ENCODE measurements at places on chromosomes 1 and 21.
A peak's percentile ranks its signal among the peaks of the same experiment; 100 is the strongest.

GRCh38 chr1:193260056-193260745 lies 73.8 kb upstream of the B3GALT2 start:
- no peak for DNase-seq

DNA sequence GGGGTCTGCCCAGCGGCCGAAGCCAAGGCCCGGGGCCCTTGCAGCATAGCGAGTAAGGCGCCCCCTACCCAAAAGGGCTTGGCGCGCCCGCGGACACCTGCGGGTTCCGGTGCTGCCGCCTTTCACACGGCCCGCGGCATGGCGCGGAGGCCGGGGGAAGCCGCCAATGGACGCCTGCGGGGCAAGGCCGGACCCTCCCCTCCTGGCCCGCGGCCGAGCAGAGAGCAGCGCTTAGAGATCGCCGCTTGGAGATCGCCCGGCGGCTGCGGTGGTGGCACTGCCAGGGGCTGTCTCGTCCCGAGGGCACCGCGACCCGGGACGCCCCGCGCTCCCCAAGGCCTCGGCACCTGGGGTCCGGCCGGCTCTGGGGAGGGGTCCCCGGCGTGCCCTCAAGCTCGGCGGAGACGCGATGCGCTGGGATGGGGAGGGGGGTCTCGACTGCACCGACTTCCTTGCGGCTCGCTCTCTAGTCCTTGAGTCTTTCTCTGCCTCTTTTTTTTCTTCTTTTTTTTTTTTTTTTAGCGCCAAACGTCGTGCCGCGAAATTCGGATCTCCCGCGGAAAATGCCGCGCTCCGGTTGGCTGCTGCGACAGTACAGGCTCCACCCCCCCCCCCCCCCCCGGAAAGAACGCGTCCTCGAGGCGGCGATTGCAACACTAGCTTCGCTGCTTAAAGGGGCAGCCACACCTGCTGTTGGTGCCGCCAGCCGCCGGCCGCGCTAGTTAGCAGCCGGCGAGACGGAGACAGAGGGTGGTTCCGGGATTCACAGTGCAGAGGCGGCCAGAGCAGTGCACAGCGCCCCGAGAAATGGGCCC lies at the start of gene E2F2:
E2F2 (minus strand) TSS at position 487 of the 815 bp plus-strand sequence; CDS start at position 47, 440 bp downstream.
- DNase-seq = peak; percentile 90

DNA sequence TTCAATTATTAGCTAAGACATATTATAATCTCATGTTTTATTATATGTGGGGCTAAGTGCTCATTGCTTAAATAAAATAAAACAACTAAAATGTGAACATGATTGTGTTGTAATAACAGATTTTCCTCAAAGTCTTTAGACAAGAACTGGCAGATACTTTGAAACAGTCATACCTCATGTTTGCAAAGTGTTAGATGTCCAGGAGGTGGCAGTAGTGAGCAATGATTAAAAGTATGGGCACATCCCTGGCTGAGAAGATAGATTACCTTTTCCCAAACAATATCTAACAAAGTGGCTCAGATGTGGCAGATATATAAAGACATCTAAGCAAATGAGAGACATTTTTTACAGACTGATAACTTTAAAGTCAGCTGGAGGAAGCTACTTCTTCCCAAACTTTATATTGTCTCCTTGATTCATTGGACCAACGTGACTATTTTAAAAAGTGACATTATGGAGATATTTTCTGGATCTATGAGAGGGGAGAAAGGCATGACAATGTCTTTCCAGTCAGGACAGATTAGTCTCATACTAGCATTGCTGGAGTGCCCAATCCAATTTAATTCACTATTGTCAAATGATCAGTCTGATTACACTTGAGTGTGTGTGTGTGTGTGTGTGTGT lies 269.8 kb downstream of the S1PR1 start:
- DNase-seq = peak; percentile 57

DNA sequence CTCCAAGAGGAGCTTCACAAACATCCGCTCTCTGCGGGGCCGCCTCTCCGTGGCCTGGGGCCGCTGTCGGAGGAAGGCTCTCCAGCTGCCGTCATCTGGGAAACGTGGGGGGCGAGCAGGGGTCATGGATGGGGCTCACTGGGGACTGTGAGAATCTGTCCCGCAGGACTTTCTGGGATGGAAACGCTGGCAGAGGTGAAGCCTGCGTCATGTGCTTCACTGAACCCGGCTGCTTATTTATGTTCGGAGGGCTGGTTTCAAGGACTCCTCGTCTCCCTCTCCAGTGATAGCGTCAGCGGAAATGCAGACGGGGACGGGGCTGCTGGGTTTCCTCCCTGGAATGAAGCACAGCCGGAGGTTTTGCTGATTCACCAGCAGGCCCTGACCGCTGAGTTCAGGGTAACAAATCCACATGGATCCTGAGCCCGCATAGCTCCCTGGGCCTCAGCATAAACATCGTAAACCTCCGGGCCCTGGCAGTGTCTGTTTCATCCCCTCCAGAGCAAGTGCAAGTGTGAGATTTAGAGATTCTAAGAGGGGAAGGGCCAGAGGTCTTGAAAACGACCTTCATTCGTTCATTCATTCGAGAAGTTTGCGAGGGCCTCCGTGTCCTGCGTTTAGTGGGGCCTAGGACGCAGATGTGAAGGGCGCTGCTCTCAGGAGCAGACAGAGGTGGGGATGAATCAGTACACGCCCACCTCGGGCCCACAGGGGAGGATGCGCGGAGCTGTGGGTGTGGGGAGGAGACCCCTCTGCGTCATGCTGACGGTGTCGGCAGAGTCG lies 7.0 kb upstream of the POFUT2 start:
- peak; percentile 82 for DNase-seq

DNA sequence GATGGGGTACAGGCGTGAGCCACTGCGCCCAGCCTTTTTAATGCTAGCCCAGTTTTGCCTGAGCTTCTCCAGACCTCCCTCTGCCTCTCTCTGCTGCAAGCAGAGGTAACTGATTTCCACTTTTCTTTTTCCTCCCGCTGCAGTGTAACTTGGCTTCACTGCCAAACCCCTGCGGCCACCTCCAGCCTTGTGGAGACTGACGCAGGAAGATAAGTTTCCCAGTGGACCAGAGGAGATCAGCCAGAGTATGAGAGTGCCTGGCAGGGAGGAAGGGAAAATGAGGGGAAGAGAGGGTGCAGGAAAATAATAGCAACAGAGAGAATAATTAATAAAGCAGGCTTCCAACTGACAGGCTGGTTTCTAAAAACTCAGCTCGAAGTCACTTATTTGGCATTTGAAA lies 143.7 kb downstream of the PCNX2 start:
- DNase-seq = no peak

DNA sequence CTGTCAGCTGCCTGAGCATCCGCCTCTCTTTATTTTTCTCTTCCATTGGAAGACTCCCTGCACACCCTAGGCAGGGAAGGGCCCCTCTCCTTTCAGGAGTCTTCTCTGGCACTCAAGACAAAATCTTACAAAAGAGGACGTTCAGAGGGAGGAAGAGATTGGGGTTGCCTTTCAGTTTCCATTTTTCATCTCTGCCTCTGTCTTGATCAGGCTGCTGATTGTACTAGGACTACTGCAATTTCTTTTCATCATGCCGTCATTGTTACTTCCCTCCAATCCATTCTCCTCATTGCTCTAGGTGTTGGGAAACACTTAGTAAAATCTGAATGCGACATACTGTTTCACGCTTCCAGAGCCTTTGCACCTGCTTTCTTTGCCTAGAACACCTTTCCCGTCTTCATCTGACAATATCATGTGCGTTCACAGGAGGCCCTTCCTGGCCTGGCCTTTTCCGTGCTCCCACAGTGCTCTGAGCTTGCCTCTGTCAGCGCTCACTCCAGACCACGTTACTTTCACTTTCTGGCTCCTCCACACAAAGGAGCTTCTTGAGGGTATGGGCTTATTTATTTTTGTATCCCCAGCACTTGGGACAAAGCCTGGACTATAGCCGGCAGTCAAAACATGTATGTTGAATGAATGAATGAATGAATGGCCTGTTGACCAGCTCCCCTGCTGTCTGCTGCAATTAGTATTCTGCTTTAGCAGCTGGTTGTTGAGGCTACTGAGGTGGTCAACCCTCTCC lies 10.9 kb downstream of the LRRC71 start:
- no peak for DNase-seq

GRCh38 chr1:48817505-48818114 lies 40.9 kb upstream of the BEND5 start:
- DNase-seq = peak; percentile 68

DNA sequence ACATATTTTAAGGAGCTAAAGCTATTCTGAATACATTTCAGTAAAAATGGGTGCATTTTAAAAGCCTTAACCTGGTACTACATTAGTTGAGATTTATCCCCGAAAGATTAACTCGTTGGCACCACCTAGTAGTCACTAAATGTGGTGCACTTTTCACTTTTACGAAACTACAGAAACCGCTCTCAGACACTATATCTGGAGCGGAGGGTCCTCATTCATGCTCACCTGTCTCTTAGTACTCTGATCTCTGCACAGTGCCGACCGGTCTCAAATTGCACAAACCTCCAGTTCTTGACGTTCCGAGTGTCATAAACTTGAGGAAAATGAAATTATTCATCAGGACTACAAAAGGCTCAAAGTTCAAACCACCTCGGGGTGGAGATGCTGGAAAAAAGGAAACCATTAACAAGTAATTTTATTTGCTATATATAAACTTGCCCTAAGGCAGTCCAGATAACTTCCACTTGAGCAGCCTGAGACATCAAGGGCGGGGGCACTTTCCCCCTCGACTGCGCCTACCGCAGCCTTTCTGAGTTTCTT lies 722 bp downstream of the LZIC start:
- DNase-seq = peak; percentile 73

GRCh38 chr1:213419401-213420030 lies 368.5 kb downstream of the RPS6KC1 start:
- DNase-seq = no peak

- DNase-seq = peak; percentile 59
Observed at GRCh38 chr1:27360159-27361043, 6.4 kb downstream of the MAP3K6 start.

GRCh38 chr1:204568576-204569315 lies 52.5 kb downstream of the MDM4 start:
- no peak for DNase-seq

DNA sequence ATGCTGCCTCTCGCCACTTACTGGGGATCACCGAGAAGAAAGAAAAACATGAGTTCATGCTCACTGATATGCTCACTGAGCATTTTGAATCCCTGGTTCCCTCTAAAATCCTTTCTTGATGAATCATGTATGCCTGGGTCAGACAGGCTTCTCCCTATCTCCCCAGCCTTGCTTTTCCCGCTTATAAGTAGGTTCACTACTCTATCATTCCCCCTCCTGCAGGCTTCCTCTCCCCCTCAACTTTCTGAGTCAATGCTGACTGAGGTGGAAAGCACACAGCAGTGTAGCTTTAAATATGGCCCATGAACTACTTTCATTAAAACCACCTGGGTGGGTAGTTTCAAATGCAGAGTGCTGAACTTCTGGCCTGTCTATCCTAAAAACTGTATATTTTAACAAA lies 41.7 kb downstream of the FMO4 start:
- no peak for DNase-seq

DNA sequence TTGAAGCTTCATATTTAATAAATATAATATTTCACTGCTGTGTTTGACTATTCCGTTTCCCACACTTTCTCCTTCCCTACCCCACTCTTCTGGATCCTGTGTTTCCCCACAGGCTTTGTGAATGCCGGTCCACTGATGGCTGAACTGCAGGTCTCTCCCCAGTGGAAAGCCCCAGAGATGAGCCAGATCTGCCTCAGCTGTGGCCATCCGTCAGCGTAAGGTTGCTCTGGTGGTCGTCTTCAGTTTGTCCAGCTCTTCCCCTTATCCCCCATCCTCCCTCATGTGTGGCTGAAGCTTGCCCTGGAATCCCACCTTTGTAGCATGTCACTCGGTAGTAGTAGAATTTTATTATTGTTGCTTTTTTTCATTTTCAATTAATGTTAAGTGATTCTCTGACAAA lies 11.4 kb downstream of the SMAP2 start:
- no peak for DNase-seq

GRCh38 chr1:202213361-202214088 lies 19.9 kb downstream of the LGR6 start:
- DNase-seq = no peak

DNA sequence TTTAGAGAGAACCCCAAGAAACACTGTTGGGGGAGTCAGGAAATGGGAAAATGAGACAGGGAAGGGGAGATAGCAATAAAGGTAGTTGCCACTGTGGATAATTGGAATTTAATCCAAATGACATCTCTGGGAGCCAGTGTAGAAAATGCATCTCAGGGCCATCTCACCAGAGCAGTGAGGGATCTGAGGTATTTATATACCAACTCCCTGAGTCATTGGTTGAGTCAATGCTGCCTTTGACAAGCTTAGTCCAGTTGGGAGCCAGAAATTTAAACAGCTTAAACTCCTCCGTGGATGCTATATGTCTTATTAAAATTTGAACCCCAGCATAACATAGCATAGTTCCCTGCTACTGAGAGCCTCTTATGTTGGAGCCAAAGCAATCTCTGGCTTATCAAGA lies 140.3 kb downstream of the SLC30A10 start:
- no peak for DNase-seq

- DNase-seq = no peak
Observed at GRCh38 chr1:40932006-40932405, 47.5 kb upstream of the CTPS1 start.

DNA sequence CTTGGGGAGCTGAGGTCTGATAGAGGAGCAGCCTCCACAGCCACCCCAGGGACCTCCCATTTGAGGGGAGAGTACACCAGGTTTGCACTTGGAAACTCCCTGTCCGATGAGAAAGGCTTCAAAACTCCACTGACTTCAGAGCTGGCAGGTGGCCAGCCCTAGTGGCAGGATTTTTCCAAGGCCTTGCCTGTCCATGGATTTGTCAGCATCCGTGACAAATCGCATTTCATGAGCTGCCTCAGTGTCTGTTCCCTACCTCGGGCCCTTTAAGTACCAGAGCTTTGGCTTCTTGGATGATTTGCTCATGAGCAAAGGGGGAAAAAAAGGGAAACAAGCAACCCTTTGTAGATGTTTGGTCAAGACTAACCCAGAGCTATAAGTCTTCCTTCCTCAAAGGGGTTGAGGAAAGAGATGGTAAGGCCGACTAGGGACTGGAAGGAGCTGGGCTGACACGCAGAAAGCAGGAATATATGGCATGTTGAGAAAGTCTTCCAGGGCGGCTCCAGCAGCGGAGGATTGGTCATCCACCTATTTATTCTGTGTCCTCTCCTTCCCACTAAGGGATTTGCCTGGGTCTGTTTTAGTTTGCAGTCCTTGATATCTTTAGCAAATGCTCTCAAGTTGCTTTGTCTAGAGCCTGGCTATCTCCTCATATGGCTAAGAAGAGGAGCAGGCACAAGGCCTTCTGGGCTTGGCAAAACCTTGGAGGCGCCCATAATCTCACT lies 2.7 kb upstream of the HSPG2 start:
- DNase-seq = peak; percentile 77
